ENCODE measurements at places on chromosomes 16 and 17.

DNA sequence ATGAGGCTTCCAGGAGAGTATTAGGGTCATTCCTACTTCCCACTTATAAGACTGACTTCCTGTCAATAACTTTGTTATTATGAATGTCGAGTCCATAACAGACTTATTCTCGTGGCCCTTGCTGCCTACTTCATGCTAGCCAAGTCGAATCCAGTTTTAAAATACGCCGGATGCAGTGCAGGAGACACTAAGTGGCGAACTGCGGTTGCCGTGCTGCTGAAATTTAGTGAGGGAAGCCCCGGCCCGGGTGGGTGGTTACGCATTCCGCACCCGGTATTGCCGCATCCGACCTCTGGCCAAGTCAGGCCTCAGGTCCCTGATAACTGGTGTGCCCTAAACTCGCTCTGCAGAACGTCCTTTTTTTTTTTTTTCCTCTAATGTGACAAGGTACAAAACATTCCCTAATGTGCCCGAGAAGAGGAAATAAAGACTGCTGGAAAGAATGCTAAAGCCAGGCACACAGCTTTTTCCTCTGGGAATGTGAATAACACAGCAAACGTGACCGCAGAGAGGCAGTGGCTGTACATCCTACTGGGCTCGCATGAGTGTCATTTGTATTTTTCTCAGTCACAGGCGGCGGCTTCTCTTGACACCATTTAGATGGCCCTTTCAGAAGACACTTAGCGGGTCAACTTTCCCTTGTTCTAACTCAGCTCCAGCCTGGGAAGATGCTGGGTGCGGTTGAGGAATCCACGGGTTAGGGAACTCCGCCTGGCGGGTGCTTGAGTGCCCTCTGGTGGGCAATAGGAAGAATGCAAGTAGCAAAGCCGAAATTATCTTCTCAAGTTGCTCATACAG lies 7.1 kb upstream of the AKTIP start:
- DNase-seq = peak; percentile 57

- no peak for DNase-seq
These were observed 233.2 kb downstream of the PRKCA start for GRCh38 chr17:66535611-66536010.

- DNase-seq = no peak
These were observed 24.5 kb downstream of the FBXO39 start for GRCh38 chr17:6800422-6801027.

DNA sequence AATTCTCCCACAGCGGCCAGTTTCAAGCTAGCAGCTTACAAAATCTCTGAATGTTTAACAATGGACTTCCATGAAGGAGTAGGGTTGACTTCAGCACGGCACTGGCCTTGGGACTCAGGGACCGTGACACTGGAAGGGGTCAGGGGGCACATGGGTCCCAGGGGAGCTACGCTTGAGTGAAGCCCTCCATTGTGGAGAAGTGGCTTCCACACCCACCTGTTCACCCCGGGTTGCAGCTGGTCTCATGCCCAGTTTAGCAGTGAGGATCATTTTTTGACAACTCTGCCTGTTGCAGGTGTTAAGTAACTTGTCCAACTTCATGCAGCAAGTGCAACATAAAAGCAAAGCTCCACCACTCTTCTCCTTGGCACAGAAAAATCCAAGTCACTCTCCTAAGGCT lies 510.2 kb downstream of the CDH13 start:
- DNase-seq = no peak

All from amniotic epithelial cell (primary cell).